ENCODE measurements at places on chromosomes 7 and 10. TPM values are rescaled to one million over a fixed set of nuclear protein-coding genes. Genes with fewer than 3 reads are reported as not detected.
A peak's percentile ranks its signal among the peaks of the same experiment; 100 is the strongest.

DNA sequence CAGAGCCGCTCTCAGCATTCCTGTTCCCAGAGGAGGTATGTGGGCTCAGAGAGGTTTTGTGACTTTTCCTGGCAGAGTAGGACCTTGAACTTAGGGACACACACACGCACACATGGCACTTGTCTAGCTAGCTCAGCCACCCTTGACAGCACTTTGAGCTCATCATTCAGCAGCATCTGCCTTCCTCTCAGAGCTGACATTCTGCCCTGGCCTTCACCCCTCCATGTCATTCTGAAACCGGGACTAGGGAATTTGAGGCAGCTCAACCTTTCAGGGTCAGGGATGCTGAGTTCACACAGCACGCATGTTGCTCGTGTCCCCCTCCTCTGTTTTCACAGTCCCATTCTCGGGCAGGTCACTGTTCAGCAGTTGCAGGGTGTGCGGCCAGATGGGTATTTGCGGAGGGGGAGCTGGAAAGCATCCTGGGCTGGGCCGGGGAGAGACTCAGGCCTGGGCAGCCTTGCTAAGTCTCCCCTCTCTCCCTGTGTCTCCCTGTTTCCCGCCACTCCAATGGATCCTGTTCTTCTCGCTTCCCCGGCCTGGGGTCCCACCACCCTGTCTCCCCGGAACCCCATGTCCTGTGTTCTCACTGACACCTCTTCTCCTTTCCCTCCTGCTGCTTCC, 78.0 kb downstream of the COL13A1 start:
- no peaks in the 10 kb centered on the region for H3K27me3 ChIP-seq
- no peak overlapping the region for H3K27ac ChIP-seq
- no peak overlapping the region for H3K4me3 ChIP-seq

- H3K27ac ChIP-seq = no peak overlapping the region
- no peaks in the 10 kb centered on the region for H3K4me1 ChIP-seq
- H3K27me3 ChIP-seq = no peaks in the 10 kb centered on the region
- no peak for DNase-seq
- no peaks in the 10 kb centered on the region for H3K36me3 ChIP-seq
Measured at GRCh38 chr7:111914291-111914690, 291.9 kb downstream of the DOCK4 start.

GRCh38 chr7:143299840-143300239, 11.7 kb downstream of the CASP2 start:
- no peaks in the 10 kb centered on the region for H3K27me3 ChIP-seq
- H3K4me1 ChIP-seq = peaks cover 24% of the 10 kb centered on the region
- no peak overlapping the region for H3K27ac ChIP-seq

- no peak for DNase-seq
- no peak overlapping the region for H3K27ac ChIP-seq
- no peak overlapping the region for H3K4me3 ChIP-seq
Measured at GRCh38 chr7:159014297-159015062, 130.2 kb downstream of the VIPR2 start.

DNA sequence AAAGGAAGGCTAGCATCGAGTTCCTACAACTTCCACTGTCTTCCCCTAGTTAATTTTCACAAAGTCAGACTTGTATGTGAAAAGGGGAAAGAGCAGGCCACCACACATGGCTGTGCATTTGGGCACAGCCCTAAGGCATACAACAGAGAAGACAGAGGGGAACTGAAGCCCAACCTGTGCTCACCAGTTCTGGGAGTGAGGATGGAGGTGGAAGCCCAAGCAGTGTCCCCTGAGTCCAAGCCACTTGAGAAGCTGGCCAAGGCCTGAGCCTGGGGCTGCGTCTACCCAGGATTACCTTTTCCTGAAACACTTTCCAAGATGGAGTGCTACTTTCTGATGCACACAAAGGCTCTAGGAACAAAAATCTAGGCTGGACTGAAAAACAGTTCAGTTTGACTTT, 20.3 kb downstream of the GPNMB start:
- no peaks in the 10 kb centered on the region for H3K27me3 ChIP-seq
- H3K4me1 ChIP-seq = no peaks in the 10 kb centered on the region
- no peak overlapping the region for H3K27ac ChIP-seq
- H3K36me3 ChIP-seq = no peaks in the 10 kb centered on the region
- DNase-seq = no peak
- no peak overlapping the region for H3K4me3 ChIP-seq

GRCh38 chr10:84256510-84257342, 11.9 kb downstream of the RGR start:
- no peaks in the 10 kb centered on the region for H3K4me1 ChIP-seq
- no peaks in the 10 kb centered on the region for H3K27me3 ChIP-seq
- H3K36me3 ChIP-seq = no peaks in the 10 kb centered on the region
- H3K27ac ChIP-seq = no peak overlapping the region
- DNase-seq = no peak

- H3K27ac ChIP-seq = no peak overlapping the region
- no peak overlapping the region for H3K4me3 ChIP-seq
- H3K4me1 ChIP-seq = no peaks in the 10 kb centered on the region
- no peaks in the 10 kb centered on the region for H3K27me3 ChIP-seq
- DNase-seq = no peak
- no peaks in the 10 kb centered on the region for H3K36me3 ChIP-seq
Measured at GRCh38 chr7:158549616-158550393, 37.8 kb downstream of the PTPRN2 start.

- H3K27ac ChIP-seq = peak overlapping the region; percentile 40
- peaks cover 7% of the 10 kb centered on the region for H3K36me3 ChIP-seq
- no peak overlapping the region for H3K4me3 ChIP-seq
- DNase-seq = no peak
Measured at GRCh38 chr7:127892488-127893314, 138.5 kb downstream of the LRRC4 start.

PTN gene
- not detected for total RNA-seq

PDE6C gene
- total RNA-seq = not detected

MYL10 gene
- total RNA-seq = not detected

NAMPT gene
- 723 TPM for total RNA-seq
